Upper lobe of right lung (tissue), 1 donor: ENCODE measurements at places on chromosomes 7 and 10. TPM values are rescaled to one million over a fixed set of nuclear protein-coding genes. Genes with fewer than 3 reads are reported as not detected.

- DNase-seq: peak; percentile 65
Measured at GRCh38 chr7:42843205-42843800, 68.6 kb downstream of the C7orf25 start.

DNA sequence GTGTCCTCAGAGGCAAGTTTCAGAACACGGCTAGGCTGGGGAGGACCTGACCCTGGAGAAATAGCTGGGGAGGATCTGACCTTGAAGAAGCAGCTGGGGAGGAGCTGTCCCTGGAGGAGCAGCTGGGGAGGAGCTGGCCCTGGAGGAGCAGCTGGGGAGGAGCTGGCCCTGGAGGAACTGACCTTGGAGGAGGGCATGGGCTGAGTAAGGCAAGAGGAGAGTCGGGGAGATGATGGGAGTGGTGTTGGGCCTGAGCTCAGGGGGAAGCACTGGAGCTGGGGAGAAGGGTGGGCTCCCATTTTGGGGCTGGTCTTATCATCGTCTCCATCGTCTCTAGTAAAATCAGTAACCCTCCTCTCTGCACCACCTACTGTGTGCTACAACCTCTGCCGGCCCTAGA is 179.8 kb upstream of the SHH start:
- no peak for DNase-seq

DNA sequence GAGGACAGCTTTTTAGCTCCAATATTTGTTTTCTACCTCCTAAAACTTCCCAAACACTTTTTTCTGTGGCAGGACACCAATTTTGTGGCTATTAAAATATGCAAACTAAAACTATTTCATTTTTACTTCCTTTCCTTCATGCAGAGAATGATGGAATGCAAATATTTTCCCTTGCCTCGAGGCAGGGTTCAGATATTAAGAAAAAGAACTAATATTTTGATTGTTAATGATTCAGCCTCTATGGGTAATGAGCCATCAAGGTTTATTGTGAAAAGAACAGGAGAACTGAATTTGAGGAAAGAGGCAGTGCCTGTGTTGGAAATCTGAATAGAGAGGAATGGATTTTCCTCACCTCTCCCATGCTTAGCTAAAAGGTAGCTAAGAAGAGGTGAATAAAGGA is 43.1 kb upstream of the CASD1 start:
- DNase-seq: no peak

The INSYN2A gene
- total RNA-seq: 0.14 TPM

DNA sequence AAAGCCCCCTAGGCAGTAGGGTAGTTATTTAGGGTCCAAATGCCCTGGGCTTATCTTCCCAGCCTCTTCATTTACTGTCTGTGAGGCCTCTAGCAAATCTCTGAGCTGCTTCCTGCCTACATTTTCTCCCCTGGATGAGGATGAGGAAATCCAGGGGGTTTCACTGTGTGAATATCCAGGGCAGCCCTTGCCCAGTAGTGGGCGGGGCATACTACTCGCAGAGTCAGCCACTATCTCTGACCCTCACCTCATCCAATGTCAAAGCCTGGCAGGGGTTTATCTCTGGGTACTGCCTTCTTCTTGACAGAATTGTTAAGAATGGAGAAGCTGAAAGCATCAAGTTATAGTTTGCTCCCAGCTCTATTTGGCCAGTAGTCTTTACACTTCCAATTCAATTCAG is 48.9 kb downstream of the CUZD1 start:
- DNase-seq: no peak

DNA sequence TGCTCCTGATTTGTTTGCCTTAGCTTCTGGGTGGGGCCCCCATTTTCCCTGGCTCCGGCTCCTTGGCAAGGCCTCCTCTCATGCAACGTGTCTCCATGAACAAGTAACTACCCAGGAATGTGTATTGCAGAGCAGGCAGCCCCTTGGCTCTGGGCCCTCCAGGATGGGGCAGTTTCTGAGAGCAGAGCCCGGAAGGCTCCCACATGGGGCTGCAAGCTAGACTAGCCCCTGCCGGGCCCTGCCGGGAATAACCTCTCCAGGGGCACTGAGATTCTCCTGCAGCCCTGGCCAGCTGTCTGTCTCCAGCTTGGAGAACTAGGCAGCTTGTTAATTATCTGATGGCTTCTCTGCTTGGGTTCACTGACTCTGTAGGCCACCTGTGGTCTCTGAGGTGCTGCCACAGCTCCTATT is 184.0 kb upstream of the INHBA start:
- no peak for DNase-seq

The LBX1 gene
- not detected for total RNA-seq

DNA sequence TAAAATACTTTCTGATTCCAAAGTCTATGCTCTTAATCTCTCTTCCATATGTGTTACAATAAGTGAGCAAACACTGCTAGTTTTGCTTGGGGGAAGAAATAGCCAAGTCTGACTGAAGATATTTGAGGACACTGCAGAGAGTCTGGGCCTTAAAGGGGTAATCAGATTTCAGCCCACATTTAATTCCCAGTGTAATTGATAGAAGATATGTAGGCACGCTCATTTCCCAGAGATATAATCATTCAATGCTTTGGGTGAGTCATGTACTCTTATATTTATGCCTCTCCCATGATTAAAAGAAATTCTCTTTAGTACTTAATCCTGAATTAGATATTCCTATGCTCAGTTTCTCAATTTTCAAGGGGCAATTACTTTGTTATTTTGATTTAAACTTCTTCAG is 178.1 kb upstream of the POM121L12 start:
- no peak for DNase-seq

The GRB10 gene
- total RNA-seq: 58.6 TPM

The FZD1 gene
- 25.7 TPM for total RNA-seq

- no peak for DNase-seq
Measured at GRCh38 chr10:23194966-23195845, 3.1 kb downstream of the PTF1A start.

- no peak for DNase-seq
Measured at GRCh38 chr10:67648613-67649229, 47.3 kb downstream of the CTNNA3 start.

- DNase-seq: no peak
Measured at GRCh38 chr10:62895063-62895462, 78.9 kb upstream of the EGR2 start.
